ENCODE measurements at places on chromosomes 1 and 21.

DNA sequence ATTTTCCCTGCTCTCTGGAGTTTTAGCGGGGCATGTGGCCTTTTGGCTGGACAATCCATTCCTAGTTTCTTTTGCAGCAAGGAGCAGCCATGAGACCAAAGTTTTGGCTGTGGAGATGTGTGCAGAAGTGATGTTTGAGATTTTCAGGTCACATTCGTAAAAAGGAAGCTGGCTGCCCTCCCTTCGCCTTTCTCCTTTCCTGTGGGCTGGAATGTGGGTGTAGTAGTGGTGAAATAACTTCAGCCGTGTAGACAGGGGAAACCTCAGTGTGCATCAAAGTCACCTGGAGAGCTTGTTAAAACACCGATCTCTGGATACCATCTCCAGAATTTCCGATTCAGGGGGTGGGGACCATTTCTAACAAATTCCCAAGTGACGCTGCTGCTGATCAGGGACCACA lies 5.3 kb upstream of the GPR88 start:
- DNase-seq: no peak

DNA sequence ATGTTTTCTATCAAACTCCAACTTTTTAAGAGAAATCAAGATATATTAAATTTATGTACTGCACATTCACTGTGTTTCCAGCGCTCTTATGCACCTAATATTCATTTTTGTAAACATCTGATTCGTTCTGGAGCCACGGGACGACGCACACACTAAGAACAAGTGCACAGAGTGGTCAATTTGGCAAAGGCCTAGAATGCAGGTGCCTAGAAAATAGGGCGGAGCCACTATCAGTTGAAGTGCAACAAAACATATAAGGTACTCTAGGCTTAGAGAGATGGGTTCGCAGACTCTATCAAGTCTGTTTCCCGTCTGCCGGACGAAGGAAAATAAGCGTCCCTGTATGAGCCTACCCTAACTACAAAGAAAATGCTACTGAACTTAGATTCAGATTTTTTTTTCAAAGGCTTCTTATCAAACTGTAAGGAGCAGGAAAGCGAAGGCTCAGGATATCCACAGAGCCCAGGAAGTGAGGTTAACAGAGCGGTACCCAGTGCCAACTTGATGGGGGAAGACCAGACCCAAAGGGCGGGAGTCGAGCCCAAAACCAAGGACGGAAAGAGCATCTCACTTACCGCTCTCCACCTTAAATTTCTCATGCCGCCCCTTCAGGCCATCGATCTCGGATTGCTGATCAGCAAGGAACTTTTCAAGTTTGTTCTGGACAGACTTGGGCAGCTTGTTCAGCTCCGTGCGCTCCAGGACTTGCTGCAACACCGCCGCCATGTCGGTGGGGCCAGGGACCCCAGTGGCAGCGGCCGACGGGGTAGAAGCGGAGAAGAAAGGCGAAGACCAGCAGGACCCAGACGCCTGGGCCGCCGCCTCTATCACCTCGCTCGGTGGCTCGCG lies 526 bp downstream of the TPR start:
- DNase-seq: peak; percentile 29

- no peak for DNase-seq
Observed at GRCh38 chr21:15928686-15929425, 199.1 kb downstream of the USP25 start.

DNA sequence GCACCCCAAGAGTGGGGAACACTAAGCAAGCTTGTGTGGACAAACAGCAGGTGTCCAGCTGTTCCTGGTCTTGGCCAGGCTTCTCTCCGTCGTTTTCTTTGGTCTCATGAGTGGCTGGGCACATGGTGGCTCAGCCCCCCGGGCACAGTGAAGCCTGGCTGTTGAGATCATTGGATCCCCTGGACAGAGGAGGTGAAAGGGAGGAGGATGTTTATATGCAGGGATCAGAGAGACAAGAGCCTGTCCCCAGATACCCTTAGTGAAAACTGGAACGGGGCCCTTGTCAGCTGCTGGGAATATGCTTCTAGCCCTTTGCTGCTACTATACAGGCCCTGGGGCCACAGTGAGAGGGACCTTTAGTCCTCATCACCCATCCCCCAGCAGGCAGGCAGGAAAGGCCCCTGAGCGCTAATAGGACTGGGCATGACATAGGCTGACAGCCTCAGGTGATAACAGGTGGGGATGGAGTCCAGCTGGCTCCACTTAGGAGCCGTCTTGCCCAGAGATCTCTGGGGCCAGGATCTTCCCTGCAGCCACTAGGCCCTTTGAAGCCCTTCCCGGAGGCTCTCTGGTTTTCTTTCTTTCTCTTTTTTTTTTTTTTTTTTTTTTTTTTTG lies 16.4 kb downstream of the EPHA8 start:
- no peak for DNase-seq

GRCh38 chr1:58823481-58824010 lies 39.7 kb upstream of the JUN start:
- no peak for DNase-seq

DNA sequence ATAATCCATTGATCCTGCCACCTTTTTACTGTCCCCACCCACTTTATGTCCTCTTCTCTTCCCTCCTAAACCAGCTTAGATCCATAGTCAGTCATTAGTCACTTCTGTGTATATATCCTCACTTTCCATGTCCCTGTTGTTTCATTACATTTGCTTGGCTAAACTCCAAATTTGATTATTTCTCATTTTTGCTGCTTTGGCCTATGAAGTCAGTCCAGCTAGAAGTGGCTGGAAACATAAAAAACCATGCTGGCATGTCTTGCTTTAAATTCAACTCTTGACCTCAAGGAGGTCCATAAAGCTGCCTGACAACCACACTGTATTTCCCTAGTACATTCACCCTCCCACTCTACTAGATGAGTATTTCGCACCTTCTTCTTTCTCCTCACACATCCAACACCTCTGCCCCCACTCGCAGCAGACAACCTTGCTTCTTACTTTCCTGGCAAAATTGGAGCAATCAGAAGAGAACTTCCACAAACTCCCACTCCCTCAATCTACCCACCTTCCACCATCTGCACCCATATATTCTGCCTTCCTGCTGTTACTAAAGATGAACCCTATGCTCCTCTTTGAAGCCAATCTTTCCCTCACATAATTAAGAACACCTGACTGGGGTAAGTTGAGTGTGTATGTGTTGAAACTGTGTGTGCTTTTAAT lies 72.1 kb downstream of the ZNF648 start:
- no peak for DNase-seq

DNA sequence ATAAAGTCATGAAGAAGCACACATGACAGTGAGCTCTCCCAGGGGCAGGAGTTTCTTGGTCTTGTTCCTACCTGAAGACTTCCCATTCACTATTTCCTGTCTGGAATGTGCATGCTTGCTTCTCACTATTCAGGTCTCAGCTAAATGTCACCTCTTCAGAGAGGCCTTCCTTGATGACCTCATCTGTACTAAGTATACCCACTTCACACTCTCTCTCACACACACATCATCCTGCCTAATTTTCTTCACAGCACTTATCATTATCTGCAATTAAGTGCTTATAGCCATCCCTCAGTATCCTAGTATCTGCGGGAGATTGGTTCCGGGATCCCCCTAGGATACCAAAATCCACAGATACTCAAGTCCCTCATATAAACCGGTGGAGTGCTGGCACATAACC lies 146.4 kb upstream of the IVNS1ABP start:
- no peak for DNase-seq

DNA sequence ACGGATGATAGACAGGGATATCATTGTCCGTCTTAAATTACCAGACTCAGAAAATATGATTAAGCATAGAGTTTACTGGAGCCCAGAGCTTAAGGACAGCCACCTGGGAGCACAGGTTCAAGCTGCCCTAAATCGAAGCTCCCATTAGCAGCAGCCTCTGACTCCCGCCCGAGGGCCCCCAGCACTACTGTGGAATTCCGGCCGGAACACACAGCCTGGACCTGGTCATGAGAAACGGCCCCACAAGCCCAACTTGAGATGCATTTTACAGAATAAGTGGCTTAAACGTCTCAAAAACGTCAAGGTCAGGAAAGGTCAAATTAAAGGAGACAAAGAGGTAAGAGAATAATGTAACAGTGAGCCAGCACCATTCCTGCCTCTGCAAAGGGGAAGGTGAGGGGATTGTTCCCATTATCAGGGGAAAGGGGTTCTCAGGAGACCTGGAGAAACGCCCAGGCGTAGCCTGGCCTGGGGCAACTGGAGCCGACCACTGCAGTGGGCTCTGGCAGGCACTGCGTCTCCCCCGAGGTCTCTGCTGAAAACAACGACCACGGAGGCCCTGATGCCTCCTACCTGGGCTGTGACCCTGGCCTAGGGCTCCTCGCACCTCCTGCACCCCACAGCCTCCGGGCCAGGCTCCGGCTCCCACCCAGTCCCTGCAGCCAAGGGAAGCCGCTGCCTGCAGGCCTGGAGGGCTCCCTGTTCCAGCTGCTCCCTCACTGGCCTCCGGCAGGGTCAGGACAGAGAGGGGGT lies 11.5 kb upstream of the COL6A1 start:
- DNase-seq: no peak

DNA sequence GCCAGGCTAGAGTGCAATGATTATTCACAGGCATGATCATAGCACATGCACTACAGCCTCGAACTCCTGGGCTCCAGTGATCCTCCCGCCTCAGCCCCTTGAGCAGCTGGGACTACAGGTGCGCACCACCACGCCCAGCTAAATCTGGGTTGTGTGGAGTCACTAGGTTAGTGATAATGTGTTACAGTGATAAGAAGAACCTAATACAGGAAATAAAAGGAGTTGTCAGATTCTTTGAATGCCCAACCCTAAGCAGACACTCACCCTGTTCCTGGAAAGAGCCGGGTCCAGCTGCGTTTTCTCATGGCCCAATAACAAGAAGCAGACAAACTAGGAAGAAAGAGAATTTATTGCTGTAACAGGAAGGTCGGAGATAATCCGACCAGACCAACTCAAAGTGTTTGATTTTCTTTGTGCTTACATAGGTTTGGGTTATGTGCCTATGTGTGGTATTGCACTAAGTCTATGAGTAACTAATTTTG lies 8.8 kb downstream of the IFNGR2 start:
- no peak for DNase-seq

DNA sequence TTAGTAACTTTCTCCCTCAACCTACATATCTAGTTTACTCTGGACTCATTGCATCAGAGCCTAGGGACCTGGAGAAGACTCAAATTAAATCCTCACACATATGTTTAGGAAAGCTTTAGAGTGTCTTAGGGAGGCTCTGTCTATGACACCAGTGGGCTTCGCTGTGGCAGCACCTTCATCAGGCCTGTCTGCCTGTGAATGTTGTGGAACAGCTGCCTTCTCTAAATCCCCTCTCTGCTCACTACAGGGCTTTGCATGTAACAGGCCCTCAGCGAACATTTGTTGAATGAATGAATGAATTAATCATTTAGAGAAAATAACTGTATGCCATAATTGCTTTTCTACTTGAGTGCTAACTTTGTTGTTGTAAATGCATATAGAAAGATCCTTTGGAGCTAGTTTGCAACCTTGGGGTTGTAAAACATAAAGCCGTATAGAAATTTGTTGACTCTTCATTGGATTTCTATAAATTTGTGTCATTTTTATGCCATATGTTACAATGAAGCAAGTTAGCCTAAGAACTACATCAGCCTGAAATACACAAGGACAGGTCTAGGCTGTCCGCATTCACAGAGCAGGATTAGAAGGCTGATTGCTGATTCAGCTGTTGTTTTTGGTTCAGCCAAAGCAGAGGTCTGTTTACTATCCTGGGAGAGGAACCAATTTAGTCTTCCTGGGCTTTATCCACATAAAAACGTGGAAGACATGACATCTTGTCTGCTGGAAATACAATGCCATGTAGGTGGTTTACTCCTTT lies 238.0 kb downstream of the ASTN1 start:
- no peak for DNase-seq

DNA sequence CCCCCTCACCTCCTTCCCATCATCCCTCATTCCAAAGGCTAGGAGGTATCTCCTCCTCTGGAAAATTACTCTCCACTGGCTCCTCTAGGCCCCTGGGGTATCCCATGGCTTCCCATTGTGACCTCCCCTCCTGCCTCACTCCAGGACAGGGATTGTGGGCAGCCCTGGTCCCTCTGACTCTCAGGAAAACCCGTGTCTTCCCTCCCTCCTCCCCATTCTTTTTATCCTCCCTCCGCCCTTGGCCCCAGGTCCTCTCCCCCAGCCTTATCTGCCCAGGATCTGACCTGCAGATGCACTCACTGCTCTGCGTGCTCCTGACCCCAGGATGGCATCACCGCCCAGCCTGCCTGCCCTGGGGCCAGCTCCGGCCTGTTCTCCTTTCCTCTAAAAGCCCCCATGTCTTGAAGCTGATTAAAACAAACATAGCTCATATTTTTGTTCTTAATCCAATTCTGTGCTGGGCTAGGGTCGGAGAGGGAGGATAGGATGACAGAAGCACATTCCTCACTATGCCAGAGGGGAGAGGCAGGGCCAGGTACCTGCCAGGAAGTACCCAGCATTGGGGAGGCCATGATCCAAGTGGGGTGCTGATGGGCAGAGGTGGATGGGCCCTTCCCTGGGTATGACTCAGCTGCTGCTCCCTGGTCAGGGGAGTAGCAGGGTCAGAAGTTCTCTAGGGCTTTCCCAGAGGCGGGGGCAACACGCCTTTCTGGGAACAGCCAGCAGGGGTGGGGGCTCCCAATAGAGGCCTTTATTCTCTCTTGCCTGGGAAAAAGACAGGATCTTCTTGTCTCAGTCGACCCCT lies 13.8 kb upstream of the UBL4B start:
- DNase-seq: no peak

- no peak for DNase-seq
Observed at GRCh38 chr1:10056599-10056987, 23.8 kb downstream of the UBE4B start.

DNA sequence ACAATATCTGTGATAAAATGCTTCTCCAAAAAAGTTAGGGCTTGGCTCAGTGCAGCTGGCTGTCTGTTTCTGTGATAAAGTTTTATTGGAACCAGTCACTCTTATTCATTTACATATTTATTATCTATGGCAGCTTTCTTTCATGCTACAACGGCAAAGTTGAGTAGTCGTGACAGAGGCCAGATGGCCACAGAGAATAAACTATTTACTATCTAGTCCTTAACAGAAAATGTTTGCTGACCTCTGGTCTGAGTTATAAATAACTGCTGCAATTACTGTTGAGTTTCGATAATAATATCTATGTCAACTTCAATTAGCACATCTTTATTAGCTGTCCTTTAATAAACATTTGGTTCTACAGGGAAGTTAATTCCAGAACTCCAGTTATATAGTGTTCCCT lies 180.2 kb upstream of the RUNX1 start:
- no peak for DNase-seq

- DNase-seq: no peak
Observed at GRCh38 chr1:222877854-222878253, 63.0 kb downstream of the DISP1 start.

GRCh38 chr21:37915497-37915911 lies 753 bp downstream of the KCNJ6 start:
- DNase-seq: no peak

GRCh38 chr1:208644401-208645160 lies 400.4 kb upstream of the PLXNA2 start:
- no peak for DNase-seq

DNA sequence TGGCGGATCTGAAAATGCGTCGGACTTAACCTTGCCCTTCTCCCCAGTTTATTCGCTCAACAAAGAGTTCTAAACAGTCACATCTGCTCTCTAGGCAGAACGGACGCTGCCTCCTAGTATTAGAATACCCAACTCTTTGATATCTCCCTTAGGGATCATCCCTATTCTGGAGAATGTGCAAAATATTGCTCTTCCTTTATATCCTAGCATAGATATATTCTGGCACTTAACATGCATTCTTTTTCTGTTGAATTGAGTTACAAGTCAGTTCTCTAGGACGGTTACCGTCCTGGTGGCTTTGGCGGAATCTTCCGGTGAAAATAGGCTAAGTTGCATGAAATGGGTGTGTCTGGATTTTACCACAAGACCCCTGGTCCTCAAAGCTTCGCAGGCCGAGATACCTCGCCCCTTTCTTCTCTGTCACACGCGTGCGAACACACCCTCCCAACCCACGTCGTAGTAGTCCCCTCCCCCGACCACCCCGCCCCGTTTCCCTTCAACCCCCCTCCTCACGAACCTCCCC lies 501 bp upstream of the DNAJC6 start:
- DNase-seq: no peak
